Astrocyte of the hippocampus (primary cell): ENCODE measurements at places on chromosomes 16 and 17.
A peak's percentile ranks its signal among the peaks of the same experiment; 100 is the strongest.

GRCh38 chr17:63998721-63999679, 849 bp downstream of the PRR29 start:
- no peak for DNase-seq

DNA sequence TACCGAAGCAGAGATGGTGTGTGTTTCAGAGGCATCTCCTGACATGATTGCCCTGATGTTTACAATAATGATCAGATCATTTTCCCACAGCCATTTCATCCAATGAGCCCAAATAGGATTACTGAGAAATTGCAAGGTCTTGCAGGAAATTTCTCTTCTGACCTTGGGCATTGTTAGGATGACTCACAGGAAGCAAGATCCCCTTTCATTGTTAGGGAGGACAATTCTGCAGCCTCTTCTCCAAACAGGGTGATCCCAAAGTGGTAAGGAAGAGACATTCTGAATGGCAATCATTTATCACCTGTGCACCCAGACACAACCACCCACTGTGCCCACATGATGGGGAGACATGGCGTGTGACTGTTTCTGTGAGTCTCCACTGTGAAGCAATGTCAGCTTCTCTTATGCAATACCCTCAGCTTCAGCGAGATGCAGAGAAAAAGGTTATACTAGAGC, 306.7 kb upstream of the XYLT1 start:
- no peak for DNase-seq

DNA sequence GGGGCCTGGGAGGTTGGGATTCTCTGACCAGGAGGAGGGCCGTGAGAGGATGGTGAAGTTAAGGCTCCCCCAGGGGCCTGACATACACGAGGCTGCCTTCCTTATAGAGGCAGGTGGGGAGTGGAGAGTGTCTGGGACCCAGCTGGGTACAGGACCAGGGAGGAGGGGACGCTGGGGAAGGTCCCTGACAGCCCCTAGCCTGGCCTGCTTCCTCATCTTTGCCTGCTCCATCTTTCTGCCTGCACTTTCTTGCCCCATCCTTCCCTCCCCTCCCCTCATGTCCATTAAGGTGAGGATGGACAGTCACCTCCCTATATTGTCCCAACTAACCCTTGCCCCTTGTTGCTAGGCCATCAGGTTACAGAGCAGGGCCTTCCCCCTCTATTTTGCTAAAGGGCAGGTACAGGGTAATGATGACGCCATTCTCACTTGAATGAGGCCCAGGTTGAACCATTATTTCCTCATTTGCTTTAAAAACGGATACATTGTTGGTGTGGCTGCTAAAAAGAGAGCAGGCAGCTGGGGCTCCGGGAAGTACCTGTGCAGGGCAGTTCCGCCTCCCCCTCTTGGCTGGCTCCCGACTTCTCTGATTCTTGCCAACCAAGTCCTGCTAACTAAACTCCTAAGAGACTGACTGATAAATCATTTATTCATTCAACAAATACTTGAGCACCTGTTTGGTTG, 1.3 kb downstream of the C17orf99 start:
- no peak for DNase-seq

GRCh38 chr16:85770741-85771140, 19.8 kb upstream of the C16orf74 start:
- no peak for DNase-seq

- DNase-seq: no peak
Observed at GRCh38 chr16:83651871-83652270, 155.9 kb upstream of the HSBP1 start.

GRCh38 chr16:87582216-87582965, 19.9 kb upstream of the JPH3 start:
- DNase-seq: peak; percentile 85

DNA sequence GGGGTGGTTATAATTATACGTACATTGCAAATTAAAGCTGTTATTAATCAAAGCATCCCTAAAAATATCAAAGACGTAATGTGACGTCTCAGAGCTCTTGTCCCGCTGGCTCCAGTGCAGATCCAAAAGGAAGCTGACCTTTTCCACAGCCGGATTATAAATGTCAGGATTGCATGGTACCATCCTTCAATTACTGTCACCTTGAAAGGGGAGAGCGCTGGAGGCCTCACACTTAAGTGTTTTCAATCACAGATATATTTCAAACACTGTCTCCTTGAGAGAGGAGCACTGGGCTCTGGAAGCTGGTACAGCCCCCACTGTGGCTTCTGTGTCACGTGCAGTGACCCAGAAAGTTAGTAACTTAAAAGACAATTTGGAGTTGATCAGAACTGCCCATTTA, 94.2 kb downstream of the AIPL1 start:
- no peak for DNase-seq

DNA sequence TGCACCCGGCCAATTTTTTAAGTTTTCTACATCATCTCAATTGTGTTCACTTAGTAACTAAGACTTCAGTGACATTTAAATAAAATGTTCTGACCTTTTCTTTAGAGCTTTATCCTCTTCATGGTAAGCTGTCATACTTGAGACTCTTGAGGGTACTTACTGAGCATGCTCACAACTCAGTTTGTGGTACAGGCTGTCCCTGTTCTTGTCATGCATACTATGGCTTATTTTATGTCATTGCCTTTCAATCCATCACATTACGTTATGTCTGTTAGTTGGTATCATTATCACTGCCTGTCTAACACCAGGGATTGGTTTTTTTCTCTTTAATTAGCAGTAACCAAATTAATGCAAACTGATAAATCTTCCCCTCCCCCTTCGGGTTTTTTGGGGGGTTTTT, 41.9 kb upstream of the RHBDL3 start:
- no peak for DNase-seq

- DNase-seq: no peak
Observed at GRCh38 chr17:73722165-73722564, 77.9 kb upstream of the SDK2 start.

GRCh38 chr17:34692920-34693319, 113.5 kb downstream of the TMEM132E start:
- DNase-seq: no peak

DNA sequence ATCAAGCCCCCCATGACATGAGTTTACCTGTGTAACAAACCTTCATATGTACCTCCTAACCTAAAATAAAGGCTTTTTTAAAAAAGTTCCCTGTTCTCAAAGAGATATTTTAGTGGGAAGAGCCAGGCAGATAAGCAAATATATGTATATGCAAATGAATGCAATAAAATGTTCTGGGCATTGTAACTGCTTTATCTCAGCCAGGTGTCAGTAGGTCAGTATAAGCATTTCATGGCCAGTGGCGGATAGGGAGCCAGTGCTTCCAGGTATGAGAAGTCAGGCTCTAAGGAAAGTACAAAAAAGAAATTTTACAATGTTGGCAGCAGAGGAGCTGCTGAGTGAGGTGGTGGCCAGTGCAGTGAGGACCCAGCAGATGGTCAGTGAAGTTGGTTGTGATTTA, 53.9 kb downstream of the TNRC6C start:
- DNase-seq: no peak

- DNase-seq: no peak
Observed at GRCh38 chr17:76106703-76107102, 3.1 kb upstream of the EXOC7 start.

GRCh38 chr17:77489893-77490255, 349.1 kb downstream of the SEC14L1 start:
- no peak for DNase-seq

- no peak for DNase-seq
Observed at GRCh38 chr16:65095906-65096305, 26.0 kb downstream of the CDH11 start.

- no peak for DNase-seq
Observed at GRCh38 chr16:49259330-49259729, 22.3 kb downstream of the CBLN1 start.

DNA sequence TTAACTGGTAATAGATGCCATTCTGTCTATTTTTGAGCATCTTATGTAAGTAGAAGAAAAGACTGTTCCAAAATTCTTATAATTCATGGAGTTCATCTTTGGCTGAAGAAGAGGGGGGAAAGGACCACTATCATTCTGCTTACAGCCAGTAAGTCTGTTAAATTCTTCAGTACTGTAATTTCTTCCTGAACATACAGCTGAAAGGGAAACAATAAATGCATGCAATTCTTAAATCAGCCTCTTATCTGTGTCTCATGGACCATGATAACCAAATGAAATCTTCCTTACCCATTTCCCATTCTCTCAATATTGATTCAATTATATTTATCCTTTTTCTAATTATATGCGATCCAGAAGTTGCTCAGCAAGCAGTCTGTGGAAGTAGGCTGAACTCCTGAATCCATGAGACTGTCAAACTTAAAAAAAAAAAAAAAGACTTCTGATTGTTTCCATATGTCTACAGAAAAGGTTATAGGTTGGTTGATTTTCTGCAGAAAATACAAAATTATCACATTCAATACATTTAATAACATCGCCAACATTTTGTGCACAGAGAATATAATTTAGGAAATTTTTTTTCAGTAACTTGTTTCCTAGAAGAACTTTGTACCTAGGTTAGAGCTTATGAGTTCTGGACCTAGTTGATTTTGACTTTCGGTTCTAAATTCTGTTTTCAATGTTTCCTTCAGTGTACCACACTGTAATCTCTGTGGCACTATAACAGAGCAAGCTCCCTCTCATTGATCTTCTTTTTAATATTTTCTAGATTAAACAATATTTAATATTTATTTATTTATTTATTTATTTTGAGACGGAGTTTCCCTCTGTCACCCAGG, 1.2 kb upstream of the ABCA9 start:
- DNase-seq: no peak

- DNase-seq: no peak
Observed at GRCh38 chr17:78338486-78339259, 21.2 kb downstream of the SOCS3 start.

GRCh38 chr16:27805828-27806351, 255.9 kb downstream of the KATNIP start:
- DNase-seq: no peak

- DNase-seq: peak; percentile 42
Observed at GRCh38 chr16:68197250-68197649, 38.7 kb downstream of the ESRP2 start.

GRCh38 chr17:32806646-32807045, 70.3 kb downstream of the MYO1D start:
- no peak for DNase-seq

DNA sequence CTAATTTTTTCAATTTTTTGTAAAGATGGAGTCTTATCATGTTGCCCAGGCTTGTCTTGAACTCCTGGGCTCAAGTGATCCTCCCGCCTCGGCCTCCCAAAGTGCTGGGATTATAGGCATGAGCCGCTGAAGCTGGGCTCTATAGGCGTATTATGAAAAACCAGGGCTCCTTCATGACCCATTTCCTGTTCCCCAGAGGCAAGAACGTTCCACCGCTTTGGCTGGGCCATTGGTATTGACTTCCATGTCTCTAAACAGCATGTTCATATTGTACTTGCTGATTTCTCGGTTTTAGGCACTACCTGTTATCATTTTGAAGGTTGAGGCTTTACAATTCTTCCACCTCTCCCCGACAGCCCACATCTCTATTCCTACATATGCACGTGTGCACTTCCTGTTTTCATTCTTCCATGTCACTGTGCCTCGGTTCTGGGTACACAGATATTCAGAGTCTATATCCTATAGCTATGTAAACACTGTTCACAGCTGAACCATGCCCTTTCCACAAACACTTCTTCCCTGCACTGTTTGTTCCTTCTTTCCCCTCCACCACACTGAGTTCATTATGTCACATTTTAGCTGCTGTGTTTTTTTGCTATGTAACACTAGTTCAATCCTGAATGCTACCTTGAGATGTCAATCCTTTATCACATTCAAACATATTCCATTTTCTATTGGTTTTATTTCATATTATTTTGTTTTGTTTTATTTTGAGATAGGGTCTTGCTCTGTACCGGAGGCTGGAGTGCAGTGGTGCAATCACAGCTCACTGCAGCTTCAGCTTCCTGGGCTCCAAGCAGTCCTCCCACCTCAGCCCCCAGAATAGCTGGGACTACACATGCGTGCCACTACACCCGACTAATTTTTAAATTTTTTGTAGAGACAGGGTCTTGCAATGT, 16.8 kb upstream of the MAPK3 start:
- no peak for DNase-seq

DNA sequence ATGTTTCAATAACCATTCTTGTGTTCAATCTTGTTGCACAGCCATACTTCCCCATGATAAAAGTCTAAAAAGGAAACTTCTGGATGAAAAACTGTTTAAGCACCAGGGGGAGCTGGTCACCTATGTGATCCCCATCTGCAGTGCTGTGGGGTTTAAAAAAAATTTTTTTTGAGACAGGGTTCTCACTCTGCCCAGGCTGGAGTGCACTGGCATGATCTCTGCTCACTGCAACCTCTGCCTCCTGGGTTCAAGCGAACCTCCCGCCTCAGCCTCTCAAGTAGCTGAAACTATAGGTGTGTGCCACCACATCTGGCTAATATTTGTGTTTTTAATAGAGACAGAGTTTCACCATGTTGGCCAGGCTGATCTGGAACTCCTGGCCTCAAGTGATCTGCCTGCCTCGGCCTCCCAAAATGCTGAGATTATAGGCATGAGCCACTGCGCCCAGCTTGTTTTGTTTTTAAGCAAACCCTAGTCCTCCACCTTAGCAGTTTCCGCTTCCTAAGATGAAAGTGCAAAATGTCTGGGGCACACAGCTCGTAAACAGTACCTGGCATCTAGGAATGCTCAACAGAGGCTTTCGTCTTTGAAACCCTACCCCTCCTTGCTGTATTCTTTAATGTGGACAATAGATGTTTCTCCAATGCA, 25.4 kb downstream of the DNAJA2 start:
- peak; percentile 66 for DNase-seq

GRCh38 chr17:59331929-59332748, 684 bp downstream of the YPEL2 start:
- peak; percentile 52 for DNase-seq

DNA sequence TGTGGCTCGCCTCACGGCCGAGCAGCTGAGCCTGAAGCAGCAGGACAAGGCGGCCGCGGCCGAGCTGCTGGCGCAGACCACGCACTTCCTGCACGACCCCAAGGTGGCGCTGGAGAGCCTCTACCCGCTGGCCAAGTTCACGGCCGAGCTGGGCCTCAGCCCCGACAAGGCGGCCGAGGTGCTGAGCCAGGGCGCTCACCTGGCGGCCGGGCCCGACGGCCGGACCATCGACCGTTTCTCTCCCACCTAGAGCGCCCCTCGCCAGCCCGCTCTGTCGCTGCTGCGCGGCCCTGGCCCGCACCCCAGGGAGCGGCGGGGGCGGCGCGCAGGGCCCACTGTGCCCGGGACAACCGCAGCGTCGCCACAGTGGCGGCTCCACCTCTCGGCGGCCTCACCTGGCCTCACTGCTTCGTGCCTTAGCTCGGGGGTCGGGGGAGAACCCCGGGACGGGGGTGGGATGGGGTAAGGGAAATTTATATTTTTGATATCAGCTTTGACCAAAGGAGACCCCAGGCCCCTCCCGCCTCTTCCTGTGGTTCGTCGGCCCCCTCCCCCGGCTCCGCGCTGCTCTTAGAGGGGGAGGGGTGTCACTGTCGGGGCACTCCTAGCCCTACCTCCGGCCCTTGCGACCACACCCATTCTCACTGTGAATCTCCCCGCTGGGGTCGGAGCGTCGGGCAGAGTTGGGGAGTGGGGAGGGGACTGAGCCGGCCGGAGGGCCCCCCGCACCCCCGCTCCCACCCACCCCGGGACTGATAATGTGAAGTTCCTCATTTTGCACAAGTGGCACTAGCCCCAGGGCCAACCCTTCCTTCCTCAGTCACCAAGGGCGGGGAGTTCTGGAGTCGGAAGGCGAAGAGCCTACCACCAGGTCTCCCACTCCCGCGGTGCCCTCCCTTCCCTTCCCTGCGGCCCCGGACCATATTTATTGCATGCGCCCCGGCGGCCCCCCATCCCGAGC, 4.0 kb downstream of the HIC1 start:
- peak; percentile 81 for DNase-seq
